Activated CD4-positive, alpha-beta T cell treated with anti-CD3 and anti-CD28 coated beads, Interleukin-2, amount 10 ng/mL, durations not matched to agents 24 days and 14 days (primary cell): ENCODE measurements at places on chromosomes 1 and 21. TPM values are rescaled to one million over a fixed set of nuclear protein-coding genes. Genes with fewer than 3 reads are reported as not detected.

DNA sequence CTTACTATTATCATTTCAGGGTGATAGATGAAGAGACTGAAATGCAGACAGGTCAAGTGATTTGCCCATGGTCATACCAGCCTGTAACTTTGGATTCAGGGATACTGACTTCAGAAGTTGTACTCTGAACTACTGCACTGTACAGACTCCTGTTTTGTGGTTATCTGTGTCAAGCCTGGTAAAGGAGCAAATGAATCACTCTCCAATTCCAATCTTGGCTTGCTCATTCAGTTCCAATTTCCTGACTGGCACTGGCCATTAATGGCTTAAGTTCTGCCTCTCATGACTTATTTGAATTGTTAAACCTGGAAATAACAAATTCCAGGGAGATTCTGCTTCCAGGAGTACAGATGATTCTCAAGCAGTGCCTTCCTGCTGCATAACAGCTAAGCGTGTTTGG is 45.4 kb upstream of the PLD5 start:
- DNase-seq = no peak
- no peak overlapping the region for H3K4me3 ChIP-seq
- no peaks in the 10 kb centered on the region for H3K27me3 ChIP-seq
- H3K36me3 ChIP-seq = no peaks in the 10 kb centered on the region

DNA sequence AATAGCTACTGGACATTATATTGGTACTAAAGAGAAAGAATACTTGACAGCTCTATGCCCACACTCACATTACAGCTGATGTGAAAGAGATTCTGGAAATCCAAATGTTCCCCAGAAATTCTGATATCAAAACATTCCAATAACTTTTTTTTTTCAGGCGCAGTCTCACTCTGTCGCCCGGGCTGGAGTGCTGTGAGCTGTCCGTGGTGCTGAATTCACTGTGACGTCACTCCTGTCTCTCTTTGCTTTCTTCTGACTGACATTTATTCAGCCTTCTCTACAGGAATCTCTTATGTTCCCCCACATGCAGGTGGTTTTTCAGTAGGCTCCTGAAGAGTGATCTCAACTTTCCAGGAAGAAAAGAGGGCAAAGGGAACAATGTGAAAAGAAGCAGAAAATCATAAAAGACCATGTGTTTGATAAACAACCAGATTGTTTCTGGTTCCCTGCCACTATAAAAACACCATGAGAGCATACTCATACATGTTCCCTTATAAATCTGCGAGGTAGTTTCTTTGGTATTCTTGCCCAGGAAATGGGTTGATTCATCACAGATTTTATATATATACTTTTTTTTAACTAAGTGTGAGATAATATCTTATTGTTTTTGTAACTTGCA is 6.2 kb downstream of the S100A7A start:
- H3K36me3 ChIP-seq = no peaks in the 10 kb centered on the region
- H3K27me3 ChIP-seq = peaks cover 13% of the 10 kb centered on the region
- H3K27ac ChIP-seq = no peak overlapping the region
- H3K4me3 ChIP-seq = no peak overlapping the region
- DNase-seq = peak; percentile 92

- H3K27me3 ChIP-seq = no peaks in the 10 kb centered on the region
- no peaks in the 10 kb centered on the region for H3K4me1 ChIP-seq
- H3K4me3 ChIP-seq = no peak overlapping the region
- no peak for DNase-seq
Observed at GRCh38 chr1:215807911-215808436, 240.9 kb downstream of the KCTD3 start.

DNA sequence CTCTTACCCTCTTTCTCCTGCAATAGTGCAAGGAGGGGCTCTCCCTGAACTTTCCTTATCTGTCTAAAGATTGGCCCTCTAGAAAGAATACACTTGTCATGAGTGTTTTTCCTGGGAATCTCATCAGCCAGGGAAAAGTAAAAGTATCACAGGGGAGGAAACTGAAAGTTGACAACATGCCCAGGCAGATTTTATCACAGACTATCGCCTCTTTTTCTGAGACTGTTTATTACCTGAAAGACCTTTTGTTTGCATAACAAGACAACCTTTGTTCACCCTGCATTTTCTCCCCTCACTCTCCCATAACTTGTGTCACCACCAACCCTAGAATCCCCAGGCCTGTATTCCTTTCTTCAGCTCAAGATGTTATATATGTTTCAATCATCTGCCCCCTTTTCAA is 794.7 kb upstream of the ADAMTS5 start:
- no peak overlapping the region for H3K27ac ChIP-seq
- no peaks in the 10 kb centered on the region for H3K4me1 ChIP-seq
- no peaks in the 10 kb centered on the region for H3K36me3 ChIP-seq
- no peak for DNase-seq

GRCh38 chr1:5945445-5945844 is 46.8 kb downstream of the NPHP4 start:
- H3K4me3 ChIP-seq = no peak overlapping the region
- no peak overlapping the region for H3K27ac ChIP-seq
- peaks cover 6% of the 10 kb centered on the region for H3K36me3 ChIP-seq
- H3K27me3 ChIP-seq = no peaks in the 10 kb centered on the region
- no peaks in the 10 kb centered on the region for H3K4me1 ChIP-seq

DNA sequence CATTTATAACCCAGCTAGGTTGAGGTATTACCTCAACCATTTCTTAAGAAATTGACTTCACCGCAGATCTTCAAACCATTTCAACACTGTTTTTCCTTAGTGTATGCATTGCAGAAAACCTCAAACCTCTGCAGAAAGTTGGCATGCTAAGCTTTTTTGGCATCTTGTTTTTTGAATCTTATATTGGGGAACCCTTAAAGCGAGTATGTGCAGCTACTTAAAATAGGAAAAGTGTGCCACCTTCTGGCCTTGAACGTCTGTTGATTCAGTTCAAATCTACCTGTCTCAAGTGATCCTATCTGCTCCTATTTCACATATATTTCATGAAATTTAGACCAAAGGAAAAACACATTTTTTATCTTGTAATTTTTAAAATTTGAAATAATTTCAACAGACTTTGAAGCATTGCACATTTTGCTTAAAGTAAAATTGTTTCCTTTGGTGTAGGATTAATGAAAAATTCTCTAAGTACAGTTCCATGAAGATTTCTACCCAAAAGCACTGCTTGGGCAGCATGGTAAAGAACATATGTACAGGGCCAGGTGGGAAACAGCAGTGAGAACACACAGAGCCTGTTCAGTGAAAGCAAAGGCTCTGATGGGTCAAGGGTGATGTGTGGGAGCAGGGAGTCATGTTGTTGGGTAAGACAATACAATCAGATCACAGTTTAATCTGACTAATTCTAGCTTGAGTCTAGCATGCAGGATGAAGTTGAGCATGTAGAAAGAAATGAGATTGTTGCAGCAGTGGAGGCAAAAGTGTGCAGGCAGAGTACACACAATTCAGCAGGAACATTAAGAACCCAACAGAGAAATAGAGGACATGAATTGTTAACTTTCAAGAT is 17.2 kb downstream of the HENMT1 start:
- peaks cover 26% of the 10 kb centered on the region for H3K36me3 ChIP-seq
- peak overlapping the region; percentile 69 for H3K27ac ChIP-seq
- H3K27me3 ChIP-seq = no peaks in the 10 kb centered on the region
- peak; percentile 86 for DNase-seq

DNA sequence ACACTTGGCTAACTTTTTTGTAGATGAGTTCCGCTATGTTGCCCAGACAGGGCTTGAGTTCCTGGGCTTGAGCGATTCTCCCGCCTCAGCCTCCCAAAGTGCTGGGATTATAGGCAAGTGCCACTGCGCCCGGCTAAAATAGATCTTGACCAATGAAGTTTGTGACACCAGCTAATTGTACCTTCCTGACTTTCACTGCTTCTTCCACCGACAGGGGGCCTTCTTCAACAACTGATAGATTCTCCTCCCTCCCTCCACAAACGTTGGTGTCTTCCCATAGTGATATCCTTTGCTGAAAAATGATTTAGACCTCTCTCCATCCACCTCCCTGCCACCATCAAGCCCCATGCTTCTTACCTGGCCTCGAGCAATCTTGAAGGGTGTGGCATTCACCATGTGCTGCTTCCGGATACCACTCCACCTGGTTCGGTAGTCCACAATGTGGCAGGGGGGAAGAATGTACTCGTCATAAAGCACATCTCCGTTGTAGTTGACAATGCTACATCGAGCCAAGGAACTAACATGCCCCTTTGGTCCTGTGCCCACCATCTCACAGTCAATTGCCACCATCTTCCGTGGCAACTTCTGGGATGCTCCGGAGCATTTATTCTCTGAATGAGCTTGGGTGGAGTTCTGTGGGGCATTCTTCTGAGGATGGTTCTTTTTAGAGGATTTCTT is 1.6 kb upstream of the METTL25B start:
- peaks cover 26% of the 10 kb centered on the region for H3K36me3 ChIP-seq
- H3K27me3 ChIP-seq = no peaks in the 10 kb centered on the region
- DNase-seq = peak; percentile 89

DNA sequence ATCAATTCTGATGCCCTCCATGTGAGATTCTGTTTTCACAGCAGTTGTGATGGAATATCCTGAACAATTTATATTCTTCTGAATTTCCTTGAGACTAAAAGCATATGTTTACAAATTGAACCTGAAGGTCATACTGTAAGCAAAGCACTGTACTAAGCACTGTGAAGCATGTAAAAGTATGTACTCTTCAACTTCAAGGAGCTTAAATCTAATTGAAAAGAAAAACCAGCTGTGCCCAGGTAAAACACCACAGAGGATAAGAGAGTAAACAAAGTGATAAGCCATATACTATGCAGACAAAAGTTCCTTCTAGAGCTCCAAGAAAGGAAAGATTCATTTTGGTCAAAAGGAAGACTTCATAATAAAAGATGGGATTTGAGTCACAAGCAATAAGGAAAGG is 71.9 kb downstream of the TTLL7 start:
- DNase-seq = no peak
- peaks cover 32% of the 10 kb centered on the region for H3K27me3 ChIP-seq
- no peak overlapping the region for H3K4me3 ChIP-seq
- H3K4me1 ChIP-seq = no peaks in the 10 kb centered on the region
- H3K36me3 ChIP-seq = no peaks in the 10 kb centered on the region
- H3K27ac ChIP-seq = no peak overlapping the region

The OR6F1 gene
- total RNA-seq = not detected in 2 replicates

The PAQR6 gene
- 4.2 and 4.6 TPM in 2 replicates for total RNA-seq

The BSND gene
- not detected in 2 replicates for total RNA-seq

The COL11A1 gene
- not detected in 2 replicates for total RNA-seq
